Fibroblast of the aortic adventitia (primary cell): ENCODE measurements at places on chromosomes 4 and X. TPM values are rescaled to one million over a fixed set of nuclear protein-coding genes. Genes with fewer than 3 reads are reported as not detected.

Gene IQCM
- total RNA-seq: 0.16 and 0.27 TPM in 2 replicates

Gene CT45A2
- total RNA-seq: not detected in 2 replicates

Gene OPRPN
- total RNA-seq: not detected in 2 replicates

Gene IRAK1
- total RNA-seq: 37.1 and 80.5 TPM in 2 replicates

Gene ATP11C
- total RNA-seq: 48.2 and 71.2 TPM in 2 replicates

Gene RHOXF1
- not detected in 2 replicates for total RNA-seq

Gene FHL1
- total RNA-seq: 41.9 and 98.1 TPM in 2 replicates

Gene BMP2K
- 28.4 and 85.1 TPM in 2 replicates for total RNA-seq

Gene MMRN1
- 0.45 and 3.7 TPM in 2 replicates for total RNA-seq

Gene NUDT10
- total RNA-seq: 0.63 and 2.0 TPM in 2 replicates

Gene RHOXF2B
- not detected in 2 replicates for total RNA-seq

Gene CXXC4
- total RNA-seq: under 0.01 TPM in 1 of 2 replicates, not detected in the other

Gene DGKK
- total RNA-seq: not detected in 2 replicates

Gene FGF5
- 0.98 and 55.9 TPM in 2 replicates for total RNA-seq

Gene HERC5
- total RNA-seq: 1.5 and 16.1 TPM in 2 replicates

Gene DMRTC1B
- total RNA-seq: not detected in 2 replicates

Gene RTL3
- 0.27 TPM in 1 of 2 replicates, not detected in the other for total RNA-seq

Gene CABS1
- total RNA-seq: not detected in 2 replicates

Gene MED12
- total RNA-seq: 12.4 and 24.3 TPM in 2 replicates

Gene ETDA
- total RNA-seq: not detected in 2 replicates
